Colonic mucosa (tissue), 4 donors: ENCODE measurements at places on chromosomes 7 and 10. TPM values are rescaled to one million over a fixed set of nuclear protein-coding genes. Genes with fewer than 3 reads are reported as not detected.
A peak's percentile ranks its signal among the peaks of the same experiment; 100 is the strongest.

Gene NKX1-2
- not detected for total RNA-seq

Gene FGFBP3
- total RNA-seq: 2.8 TPM

Gene MCM10
- total RNA-seq: 21.0 TPM

Gene TLX1
- total RNA-seq: 0.52 TPM

Gene PVRIG
- total RNA-seq: 0.53 TPM

Gene FGFR2
- 25.6 TPM for total RNA-seq

Gene NAT16
- not detected for total RNA-seq

GRCh38 chr7:108181073-108181985 lies 51.2 kb upstream of the LAMB4 start:
- H3K4me1 ChIP-seq: no peaks in the 10 kb centered on the region
- no peak overlapping the region for H3K4me3 ChIP-seq
- H3K27ac ChIP-seq: no peak overlapping the region

- H3K27me3 ChIP-seq: no peaks in the 10 kb centered on the region
- no peak overlapping the region for H3K4me3 ChIP-seq
- H3K27ac ChIP-seq: no peak overlapping the region
- DNase-seq: no peak
Measured at GRCh38 chr10:112510384-112510783, 63.4 kb downstream of the VTI1A start.

- DNase-seq: peak; percentile 45
- no peaks in the 10 kb centered on the region for H3K27me3 ChIP-seq
- peaks cover 49% of the 10 kb centered on the region for H3K4me1 ChIP-seq
- peak overlapping the region; percentile 97 for H3K27ac ChIP-seq
- H3K36me3 ChIP-seq: no peaks in the 10 kb centered on the region
Measured at GRCh38 chr10:125146791-125147579, 13.4 kb downstream of the CTBP2 start.

DNA sequence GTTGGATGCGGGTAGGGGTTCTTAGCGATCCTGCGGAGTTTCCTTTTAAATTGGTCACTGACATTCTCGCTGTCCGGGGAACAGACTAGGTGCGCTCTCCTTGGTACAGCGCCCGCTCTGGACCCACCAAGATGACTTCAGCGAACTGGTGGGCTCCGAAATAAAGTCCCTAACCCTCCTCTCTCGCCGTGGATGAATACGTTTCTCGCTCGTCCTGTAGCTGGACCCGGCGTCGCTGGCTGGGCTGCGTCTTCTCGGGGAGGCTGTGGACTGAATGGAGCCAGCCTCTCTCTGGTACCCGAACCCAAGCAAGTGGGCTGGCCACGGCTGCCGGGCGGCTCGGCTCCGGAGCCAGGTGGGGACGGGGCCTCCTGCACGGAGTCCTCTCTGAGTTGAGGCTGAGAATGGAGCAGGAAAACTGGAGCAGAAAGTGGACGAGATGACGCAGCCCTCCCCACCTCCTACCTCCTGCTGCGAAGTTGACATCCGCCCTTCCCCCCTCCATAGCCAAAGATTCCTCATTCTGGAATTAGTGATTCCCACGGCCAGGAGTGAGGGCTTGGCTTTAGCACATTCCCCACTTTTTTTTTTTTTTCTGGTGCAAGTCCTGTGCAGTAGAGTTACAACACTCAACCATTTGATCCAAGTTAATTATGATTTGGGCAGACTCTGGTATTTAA lies 1.5 kb downstream of the UNC5B start:
- peak overlapping the region; percentile 71 for H3K4me3 ChIP-seq
- peak; percentile 41 for DNase-seq
- no peaks in the 10 kb centered on the region for H3K36me3 ChIP-seq
- no peaks in the 10 kb centered on the region for H3K4me1 ChIP-seq

- H3K27ac ChIP-seq: no peak overlapping the region
- no peak overlapping the region for H3K4me3 ChIP-seq
- H3K36me3 ChIP-seq: no peaks in the 10 kb centered on the region
- no peaks in the 10 kb centered on the region for H3K4me1 ChIP-seq
- DNase-seq: no peak
Measured at GRCh38 chr7:85150624-85151023, 36.2 kb downstream of the SEMA3D start.

DNA sequence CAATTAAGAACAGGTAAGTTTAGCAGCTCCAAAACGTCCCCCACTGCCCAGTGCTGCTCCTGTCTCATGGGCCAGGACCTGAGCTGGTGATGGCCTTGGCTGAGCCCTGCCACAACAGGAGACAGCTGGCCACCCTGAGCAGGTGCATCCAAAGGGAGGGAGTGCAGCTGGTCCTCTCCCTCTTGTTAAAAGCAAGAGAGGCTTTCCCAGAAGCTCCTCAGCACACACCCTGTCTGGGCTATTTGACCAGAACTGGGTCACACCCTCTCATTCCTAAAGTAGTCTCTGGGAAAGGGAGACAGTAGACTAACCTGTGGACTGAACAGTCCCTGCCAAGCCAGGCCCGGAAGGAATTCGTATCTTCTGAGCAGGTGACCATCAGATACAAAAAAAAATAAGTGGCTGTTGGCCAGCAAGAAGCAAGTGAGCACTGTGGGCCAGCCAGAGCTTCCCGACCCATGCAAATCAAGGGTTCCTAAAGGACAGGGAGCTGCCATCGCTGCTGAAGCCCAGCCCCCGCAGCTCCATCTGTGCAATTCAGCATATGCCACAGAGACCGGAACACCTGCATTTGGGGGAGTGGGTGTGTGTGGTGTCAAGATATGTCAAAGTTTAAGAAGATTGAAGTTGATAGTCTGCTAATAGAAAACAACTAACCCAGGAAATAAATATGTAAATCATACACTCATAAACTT lies 2.1 kb upstream of the TMEM72 start:
- DNase-seq: peak; percentile 52
- peaks cover 5% of the 10 kb centered on the region for H3K4me1 ChIP-seq
- H3K36me3 ChIP-seq: no peaks in the 10 kb centered on the region
- no peaks in the 10 kb centered on the region for H3K27me3 ChIP-seq
- H3K4me3 ChIP-seq: no peak overlapping the region
- no peak overlapping the region for H3K27ac ChIP-seq

DNA sequence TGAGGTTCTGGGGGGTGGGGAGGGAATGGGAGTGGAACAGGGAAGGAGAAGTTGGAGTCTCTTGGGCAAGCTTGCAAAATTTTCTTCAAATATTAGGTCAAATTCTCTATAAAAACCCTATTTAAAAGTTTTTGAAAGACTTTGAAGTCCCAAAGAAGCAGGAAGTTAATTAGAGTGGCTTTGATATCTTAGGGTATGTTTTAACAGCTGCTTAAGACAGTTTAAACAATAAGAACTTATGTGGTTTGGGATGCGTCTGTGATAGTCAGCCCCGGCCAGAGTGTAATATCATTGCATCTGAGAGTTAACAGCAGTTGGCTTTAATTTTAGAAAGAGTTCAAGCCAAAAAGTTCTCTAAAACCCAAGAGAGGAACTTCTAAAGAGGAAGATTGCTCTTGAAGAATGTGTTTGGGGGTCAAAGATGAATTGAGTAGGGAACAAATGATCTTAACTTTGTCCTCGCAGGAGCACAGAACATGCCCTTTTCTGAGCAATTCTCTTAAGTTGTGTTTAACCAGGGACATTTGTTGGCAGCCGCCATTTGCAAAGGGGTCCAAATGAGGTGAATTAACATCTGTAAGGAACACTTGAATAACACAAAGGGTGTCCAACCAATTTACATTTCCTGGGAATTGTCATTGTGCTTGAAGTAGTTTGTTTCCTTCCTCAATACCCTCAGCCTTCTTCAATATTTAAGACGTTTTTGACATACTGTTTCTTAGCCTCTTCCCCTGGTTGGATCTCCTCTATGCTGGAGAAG lies 182.4 kb downstream of the PTEN start:
- H3K4me3 ChIP-seq: no peak overlapping the region
- H3K27me3 ChIP-seq: no peaks in the 10 kb centered on the region
- no peaks in the 10 kb centered on the region for H3K36me3 ChIP-seq
- no peak for DNase-seq
- no peak overlapping the region for H3K27ac ChIP-seq

GRCh38 chr7:130363026-130363847 lies 17.1 kb upstream of the CPA1 start:
- H3K27ac ChIP-seq: no peak overlapping the region
- no peak overlapping the region for H3K4me3 ChIP-seq
- H3K36me3 ChIP-seq: no peaks in the 10 kb centered on the region
- H3K4me1 ChIP-seq: peaks cover 3% of the 10 kb centered on the region
- no peak for DNase-seq

GRCh38 chr7:30266686-30267085 lies 17.7 kb upstream of the ZNRF2 start:
- no peaks in the 10 kb centered on the region for H3K27me3 ChIP-seq
- no peaks in the 10 kb centered on the region for H3K4me1 ChIP-seq
- no peak for DNase-seq
- no peaks in the 10 kb centered on the region for H3K36me3 ChIP-seq
- H3K27ac ChIP-seq: no peak overlapping the region
- no peak overlapping the region for H3K4me3 ChIP-seq
